ENCODE measurements at places on chromosomes 3 and 15. TPM values are rescaled to one million over a fixed set of nuclear protein-coding genes. Genes with fewer than 3 reads are reported as not detected.

PPP1R14D gene
- 23.3 TPM for polyA plus RNA-seq

DNA sequence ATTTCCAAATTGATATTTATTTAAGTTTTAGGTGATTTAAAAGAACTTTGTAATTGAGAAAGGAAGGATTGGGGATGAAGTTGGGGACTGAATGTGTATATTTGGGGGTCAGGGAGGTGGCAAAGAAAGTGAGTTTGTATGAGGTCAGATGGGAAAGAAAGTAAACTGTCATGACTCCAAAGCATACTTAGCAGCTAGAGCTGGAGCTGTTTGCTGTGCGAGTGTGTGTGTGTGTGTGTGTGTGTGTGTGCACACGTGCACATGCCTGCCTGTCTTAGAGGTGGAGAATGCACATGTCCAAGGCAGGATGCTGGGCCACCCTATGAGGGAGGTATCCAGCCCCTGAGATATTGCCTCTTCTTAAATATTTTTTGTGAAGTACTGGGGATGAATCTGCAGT is 21.0 kb downstream of the BOC start:
- no peaks in the 10 kb centered on the region for H3K27me3 ChIP-seq
- H3K4me3 ChIP-seq: no peak overlapping the region
- H3K4me1 ChIP-seq: no peaks in the 10 kb centered on the region
- DNase-seq: no peak
- no peaks in the 10 kb centered on the region for H3K36me3 ChIP-seq
- H3K27ac ChIP-seq: no peak overlapping the region

ILDR1 gene
- polyA plus RNA-seq: 0.81 TPM

C3orf85 gene
- polyA plus RNA-seq: 131 TPM

LSM3 gene
- 12.2 TPM for polyA plus RNA-seq

All from small intestine (tissue), 16 donors.